Astrocyte of the spinal cord (primary cell): ENCODE measurements at places on chromosomes 2 and 18.

DNA sequence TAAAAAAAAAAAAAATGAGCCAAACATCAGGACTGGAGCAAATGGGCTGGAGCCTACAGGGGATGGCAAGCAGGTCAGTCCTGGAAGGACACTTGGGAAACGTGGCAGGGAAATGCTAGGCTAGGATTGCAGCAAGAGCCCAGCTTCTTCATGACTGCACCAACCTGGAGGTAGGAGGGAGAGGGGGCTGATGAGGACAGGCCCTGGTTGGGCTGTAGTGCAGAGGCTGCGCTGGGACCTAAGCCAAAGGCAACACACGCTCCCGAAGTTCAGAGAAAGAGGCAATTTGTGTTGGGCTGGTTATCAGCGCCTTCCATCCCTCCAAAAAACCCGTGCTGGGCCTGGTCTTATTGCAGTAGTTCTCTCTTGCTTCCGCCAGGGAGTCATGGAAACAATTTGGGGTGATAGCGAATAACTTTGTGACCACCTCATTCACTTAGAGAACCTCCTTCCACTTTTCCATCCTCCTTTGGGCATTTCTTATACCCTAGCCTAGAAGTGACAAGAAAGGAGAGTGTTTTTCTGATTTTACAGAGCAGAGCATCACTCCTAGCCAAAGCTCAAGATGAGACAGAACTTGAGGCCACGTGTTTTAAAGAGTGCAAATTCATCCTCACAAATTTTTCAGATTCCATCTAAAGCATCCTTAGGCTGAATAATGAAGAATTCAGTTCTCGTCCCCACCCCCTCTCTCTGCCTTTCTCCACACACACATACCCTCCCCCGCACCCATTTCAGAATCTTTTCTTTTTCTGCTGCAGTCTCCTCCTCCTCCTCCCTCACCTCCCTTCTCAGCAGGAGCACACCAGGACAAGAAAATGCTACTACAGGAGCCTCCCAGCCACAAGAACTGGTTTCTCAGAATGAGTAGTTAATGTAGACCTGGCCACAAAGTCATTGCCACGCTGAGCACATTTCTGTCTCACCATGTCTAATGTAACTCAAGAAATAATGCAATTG, 82.5 kb upstream of the STPG4 start:
- peak; percentile 74 for DNase-seq

GRCh38 chr18:45712061-45712460, 11.9 kb upstream of the SLC14A1 start:
- no peak for DNase-seq

- DNase-seq: no peak
Observed at GRCh38 chr2:240987588-240987987, 10.8 kb upstream of the SNED1 start.

GRCh38 chr2:161243905-161244304, 64.3 kb upstream of the PSMD14 start:
- no peak for DNase-seq

- peak; percentile 55 for DNase-seq
Observed at GRCh38 chr2:5725794-5726463, 33.7 kb downstream of the SOX11 start.

DNA sequence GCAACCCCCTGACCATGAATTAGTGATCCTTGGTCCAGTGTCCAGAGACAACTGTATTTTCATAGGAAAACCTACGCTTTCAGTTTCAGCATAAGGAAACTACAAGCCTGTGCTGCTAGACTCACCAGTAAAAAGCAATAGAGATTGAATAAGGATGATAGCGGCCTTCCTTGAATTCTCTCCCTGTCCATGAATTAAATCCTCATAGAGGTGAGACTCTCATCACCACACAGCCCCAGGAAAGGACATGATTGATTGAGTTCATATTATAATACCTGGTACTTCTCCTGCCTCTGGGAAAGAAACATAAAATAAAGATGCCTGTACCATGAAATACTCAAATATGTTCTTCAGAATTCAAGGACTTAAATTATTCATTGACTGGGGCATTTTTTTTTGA, 146.3 kb upstream of the SPOPL start:
- no peak for DNase-seq

DNA sequence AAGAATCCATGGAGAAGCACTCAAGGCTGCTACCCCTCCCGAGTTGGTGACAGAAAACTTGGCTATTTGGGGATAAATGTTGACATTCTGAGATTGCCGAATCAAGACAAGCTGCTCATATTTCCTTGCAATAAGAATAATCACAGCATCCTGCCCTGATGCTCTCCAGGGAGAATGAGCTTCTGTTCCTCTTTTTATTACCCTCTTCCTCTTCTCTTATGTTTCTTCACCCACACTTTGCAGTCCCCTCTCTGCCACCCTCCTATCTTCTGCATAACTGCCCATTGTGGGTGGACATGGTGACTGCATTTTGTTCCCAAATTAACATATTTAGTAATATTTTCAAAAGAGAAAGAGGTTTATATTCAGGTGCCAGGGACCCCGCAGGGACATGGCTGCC, 11.9 kb upstream of the MSGN1 start:
- no peak for DNase-seq

GRCh38 chr2:22741216-22741615, 643.8 kb upstream of the KLHL29 start:
- DNase-seq: no peak

DNA sequence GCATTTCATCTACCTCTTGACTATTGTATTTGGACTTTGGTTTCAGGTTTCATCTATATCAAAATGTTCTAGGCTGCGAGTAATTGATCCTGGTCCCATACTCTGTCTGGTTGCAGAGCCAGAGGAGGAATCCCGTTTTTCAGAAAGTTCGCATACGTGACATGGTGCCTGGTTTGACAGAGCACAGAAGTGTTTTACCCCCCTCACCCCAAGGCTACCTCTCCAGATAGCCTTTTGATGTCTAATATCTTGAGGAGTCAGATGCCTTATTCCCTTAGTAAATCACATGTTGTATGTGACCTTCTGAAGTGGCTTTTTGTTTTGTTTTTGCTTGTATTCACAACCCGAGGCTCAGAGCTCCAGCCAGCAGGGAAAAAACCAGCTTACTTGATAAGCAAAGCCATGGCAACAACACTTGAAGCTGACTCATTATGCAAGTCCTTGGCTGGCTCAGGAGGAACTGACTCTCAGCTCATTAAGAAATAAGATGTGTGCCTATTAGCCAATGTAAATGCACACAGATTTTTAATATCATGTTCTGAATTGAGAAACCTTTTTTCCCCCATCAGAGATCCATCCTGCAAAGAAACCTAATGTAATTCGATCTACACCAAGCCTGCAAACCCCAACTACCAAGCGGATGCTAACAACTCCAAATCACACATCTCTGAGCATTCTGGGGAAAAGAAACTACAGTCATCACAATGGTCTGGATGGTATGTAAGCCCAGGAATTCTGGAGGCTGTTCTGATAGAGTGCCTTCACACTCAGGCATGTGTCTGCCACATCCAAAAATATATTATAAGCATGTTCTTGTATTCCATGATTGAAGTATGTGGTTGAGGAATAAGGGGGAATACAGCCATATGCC, 41.4 kb downstream of the OXER1 start:
- DNase-seq: peak; percentile 86

- no peak for DNase-seq
Observed at GRCh38 chr18:47184419-47185050, 8.4 kb upstream of the IER3IP1 start.

DNA sequence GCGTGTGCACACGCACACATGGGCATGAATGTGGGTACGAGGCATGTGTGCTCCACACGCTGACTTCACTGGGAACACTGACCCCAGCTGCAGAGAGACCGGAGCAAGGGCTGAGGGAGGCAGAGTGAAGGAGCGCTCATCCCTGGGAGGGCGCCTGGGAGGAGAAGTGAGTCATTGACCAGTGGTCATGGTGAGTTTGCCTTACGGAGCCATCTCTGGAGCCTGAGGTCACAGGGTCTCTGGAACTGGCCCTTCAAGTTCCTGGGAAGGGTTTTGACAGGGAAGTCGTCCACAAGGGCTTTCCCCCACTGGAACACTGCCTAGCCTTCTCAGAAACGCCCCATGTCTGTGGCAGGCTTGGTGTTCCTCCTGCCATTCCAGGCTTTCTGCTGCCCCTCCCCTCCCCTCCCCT, 14.3 kb upstream of the TMEM185B start:
- peak; percentile 81 for DNase-seq

DNA sequence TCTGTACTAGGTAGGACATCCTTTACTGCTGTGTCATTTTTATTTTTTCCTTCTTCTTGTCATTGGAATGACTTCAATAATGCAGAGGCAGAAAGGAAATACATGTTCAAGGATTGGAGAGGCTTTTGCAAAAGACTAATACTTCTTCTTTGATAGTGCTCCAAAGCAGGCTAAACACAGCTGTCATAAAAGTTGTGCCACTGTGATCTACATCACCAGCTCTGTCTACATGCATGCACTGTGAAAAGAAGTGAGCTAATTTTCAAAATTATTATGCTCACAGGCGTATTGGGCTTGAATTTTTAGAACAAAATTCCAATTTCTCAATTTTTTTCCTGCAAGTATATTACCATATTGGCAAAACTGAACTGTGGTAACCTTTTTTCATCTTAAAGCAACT, 37.5 kb upstream of the CALCRL start:
- no peak for DNase-seq

DNA sequence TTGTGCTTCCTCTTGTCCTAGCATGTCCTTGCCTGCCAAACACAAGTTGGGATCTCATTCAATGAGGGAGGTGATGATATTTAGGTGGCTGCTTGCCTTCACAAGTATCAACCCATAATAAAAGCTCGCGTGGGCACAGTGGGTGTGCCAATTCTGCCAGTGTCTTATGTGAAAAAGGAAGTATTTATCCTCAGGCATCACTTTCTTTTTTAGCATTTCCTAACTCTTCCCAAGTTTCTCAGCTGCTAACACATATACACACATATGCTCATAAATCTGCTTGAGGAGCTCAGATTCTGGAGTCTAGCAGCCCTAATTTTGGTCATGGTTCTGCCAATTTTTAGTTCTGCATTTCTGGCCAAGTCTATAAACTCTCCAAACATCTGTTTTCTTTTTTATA, 319.5 kb upstream of the HNMT start:
- DNase-seq: no peak

DNA sequence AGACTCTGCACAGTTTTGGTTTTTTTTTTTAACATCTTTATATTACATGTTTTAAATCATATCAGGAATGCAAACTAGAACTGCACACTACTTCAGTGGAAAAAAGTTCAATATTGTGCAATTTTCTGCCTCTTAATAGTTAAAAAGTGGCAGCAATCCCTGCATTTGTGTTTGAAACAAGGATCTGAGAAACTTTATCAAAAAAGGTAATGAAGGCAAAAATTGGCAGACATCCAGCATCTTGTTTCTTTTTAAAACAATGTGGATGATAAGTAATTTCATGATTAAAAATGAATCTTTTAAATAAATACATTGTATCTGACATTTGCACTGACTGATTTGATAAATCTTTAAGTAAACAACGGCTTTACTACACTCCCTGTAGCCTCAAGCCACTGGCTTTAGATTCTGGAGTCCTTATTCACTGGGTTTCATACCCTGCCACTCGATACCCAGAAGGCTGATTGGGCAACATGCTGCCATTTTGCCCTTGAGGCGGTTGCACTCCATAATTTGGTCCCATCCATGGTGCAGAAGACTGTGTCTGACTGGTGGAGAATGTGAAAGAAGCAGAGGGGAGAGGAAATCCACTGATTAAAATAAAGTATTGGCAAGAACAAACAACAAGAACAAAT, 21.6 kb upstream of the C2orf42 start:
- no peak for DNase-seq

DNA sequence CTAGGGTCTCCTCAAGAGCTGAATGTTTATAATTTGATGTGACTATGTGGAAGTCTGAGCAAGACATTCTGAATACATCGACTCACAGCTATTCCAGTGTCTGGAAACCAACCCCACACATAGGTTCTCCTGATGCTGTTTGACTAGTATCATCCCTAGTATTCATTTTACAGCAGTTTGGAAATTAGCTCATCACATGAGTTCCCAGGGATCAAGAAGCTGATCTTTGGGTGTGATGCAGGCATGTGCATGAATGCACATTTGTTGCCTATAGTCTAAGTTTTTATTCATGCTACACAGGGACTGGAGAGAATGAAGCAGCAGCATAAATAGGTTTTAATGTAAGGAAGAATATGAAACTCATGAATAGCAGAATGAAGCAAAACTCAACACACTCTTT, 284.3 kb upstream of the SPRED2 start:
- no peak for DNase-seq

GRCh38 chr2:146867477-146867986, 977.3 kb upstream of the ACVR2A start:
- DNase-seq: no peak

DNA sequence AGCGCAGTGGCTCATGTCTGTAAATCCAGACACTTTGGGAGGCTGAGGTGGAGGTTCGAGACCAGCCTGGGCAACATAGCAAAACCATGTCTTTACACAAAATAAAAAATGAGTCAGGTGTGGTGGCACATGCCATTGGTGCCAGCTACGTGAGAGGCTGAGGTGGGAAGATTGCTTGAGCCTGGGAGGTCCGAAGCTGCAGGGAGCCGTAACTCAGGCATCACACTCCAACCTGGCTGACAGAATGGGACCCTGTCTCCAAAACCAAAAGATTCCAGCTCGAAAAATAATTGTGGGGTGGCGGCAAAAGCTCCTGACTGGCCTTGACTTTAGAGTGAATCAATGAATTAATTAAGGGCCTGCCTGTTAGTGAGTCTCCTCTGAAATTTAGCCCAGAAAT, 1.2 kb upstream of the ALPP start:
- DNase-seq: no peak

- peak; percentile 13 for DNase-seq
Observed at GRCh38 chr18:72986103-72986502, 118.3 kb upstream of the NETO1 start.

- peak; percentile 55 for DNase-seq
Observed at GRCh38 chr18:48975817-48976649, 25.3 kb upstream of the SMAD7 start.

DNA sequence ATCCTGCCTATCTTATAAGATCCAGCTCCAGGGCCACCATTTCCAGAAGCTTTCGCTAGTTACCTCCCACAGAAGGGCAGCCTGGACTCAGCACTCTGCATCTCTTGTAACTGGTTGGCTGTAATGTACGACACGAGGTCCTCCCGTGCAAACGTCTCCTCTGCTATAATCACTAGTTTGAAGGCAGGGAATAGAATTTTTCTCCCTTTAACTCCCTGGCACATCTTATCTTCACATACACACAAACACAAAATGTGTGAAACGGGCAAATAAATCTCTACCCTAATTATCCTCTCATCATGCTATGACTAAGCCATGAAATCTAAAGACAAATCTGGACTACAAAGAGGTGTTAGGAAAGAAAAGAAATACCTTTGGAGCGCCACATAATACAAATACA, 36.8 kb downstream of the RNU4ATAC start:
- no peak for DNase-seq

- no peak for DNase-seq
Observed at GRCh38 chr2:139613264-139613663, 833.1 kb upstream of the NXPH2 start.
